Tibial nerve (tissue), 4 donors: ENCODE measurements at places on chromosomes 3 and 15. TPM values are rescaled to one million over a fixed set of nuclear protein-coding genes. Genes with fewer than 3 reads are reported as not detected.

The ATP13A5 gene
- total RNA-seq, result not detected

The B3GNT5 gene
- 7.1 TPM for total RNA-seq

The EBLN2 gene
- 16.4 TPM for total RNA-seq

The WDR93 gene
- total RNA-seq, result not detected

The USP50 gene
- 1.5 TPM for total RNA-seq

The GXYLT2 gene
- 16.7 TPM for total RNA-seq

The SLC15A2 gene
- 2.6 TPM for total RNA-seq
